ENCODE measurements at places on chromosomes 6 and 20.

DNA sequence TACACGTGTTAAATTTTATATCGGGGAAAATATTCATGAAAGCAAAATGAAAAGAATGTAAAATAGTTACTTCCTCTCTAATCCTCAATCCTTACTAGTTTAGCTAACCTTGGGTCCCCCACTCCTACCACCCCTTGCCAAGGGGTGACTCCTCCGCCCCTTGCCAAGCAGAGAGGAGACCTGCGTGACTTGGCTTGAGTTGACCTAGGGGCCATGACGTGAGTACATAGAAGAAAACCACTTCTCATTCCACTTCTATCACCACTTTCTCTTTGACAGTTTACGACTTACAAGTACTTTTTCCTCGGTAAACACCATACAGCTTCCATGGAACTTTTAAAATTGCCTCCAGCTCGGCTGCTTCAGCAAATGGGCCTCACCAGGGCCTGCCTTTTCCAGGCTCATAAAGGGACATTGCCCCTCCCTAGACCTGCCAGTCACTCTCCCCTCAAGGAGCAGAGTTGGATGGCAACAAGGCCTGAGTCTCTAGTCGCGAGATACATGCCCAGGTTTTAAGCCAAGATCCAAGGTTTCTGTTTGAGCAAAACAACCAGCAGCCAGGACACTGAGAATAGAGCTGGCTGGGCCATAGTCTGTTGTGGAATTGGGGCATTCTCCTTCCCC, 29.9 kb downstream of the SDCBP2 start:
- no peak for DNase-seq

DNA sequence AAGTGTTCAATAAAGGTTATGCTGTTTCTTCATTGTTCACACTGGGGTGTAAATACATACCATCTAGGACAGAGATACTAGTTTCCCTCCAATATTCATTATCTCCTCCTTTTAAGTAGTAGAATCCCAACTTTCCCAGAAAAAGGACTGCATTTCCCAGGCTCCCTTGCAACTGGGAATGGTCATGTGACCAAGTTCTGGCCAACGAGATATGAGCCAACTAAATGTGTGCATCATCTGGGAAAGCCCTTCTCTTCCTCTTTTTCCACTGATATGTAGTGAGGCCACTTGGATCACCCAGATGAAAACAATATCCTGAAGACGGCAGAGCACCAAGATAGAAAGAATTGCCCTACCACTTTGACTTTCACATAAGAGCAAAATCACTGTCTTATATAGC, 97.9 kb upstream of the PTPRT start:
- DNase-seq = no peak

DNA sequence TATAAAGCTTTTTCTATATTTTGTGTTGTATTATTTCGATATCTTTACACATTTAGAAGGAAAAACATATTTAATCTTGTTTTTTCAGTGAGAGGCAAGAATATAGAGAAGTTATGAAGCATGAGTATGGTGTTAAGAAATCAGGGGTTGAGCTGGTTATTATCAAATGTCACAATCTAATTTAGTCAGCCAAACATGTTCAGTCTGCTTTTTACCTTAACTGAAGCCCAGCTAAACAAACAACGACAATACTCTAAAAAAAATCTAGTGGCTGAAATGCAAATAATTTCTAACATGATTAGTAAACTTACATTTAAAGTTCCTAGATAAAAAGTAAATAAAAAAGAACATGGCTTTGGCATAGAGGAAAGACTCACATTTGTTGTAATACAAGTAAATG, 433.8 kb upstream of the NRSN1 start:
- DNase-seq = no peak

DNA sequence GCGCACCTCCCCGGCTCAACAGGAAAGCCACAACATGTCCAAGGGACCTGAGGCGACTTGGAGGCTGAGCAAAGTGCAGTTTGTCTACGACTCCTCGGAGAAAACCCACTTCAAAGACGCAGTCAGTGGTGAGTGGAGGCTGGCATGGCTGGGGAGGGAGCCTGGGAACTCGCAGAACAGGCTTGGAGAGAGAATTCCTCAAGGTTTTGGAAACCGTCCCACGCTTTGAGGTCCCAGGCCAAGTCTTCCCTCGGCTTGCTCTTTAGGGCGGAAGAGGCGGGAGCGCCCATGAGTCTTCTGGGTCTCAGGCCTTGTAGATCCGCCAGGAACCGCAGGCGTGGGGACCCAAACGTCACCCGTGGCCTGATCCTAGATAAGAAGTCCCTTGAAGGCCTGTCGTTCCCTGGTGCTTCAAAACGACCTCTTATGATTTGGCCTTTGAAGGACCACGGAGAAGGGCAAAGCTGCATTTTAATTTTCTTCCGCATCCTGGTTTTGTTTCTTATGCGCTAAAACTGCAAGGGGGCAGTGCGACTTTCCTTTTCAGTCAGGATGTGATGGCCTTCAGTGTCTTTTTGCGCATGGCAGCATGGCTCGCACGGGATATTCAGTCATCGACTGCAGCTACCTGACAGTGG, 2.0 kb downstream of the LAMP5 start:
- DNase-seq = no peak

- DNase-seq = no peak
Measured at GRCh38 chr6:68368845-68369244, 266.2 kb upstream of the ADGRB3 start.

- DNase-seq = no peak
Measured at GRCh38 chr6:85685713-85686112, 43.0 kb upstream of the SYNCRIP start.

GRCh38 chr6:32983964-32984621, 15.7 kb downstream of the BRD2 start:
- no peak for DNase-seq

- no peak for DNase-seq
Measured at GRCh38 chr6:101435038-101435437, 41.5 kb downstream of the GRIK2 start.

DNA sequence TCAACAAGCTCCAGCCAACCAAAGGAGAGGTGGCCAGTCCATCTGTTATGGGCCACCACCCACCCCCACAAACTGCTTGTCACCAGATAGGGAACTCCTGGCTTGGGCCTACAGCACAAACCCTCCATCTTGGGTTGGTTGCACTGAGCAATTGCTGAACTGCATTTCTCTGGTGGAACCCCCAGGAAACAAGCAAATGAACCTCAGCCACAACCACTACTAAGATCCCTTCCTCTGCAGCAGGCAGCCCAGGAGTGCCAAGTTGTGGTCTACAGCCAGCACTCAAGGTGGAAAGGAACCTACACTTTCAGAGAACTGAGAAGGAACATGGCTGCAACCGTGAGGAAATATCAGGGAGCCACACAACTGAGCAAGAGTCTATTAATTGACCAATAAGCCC, 171.6 kb downstream of the TMEM200A start:
- no peak for DNase-seq

All from fibroblast of gingiva (primary cell).